Heart right ventricle (tissue), 16 donors: ENCODE measurements at places on chromosomes 13 and 19. TPM values are rescaled to one million over a fixed set of nuclear protein-coding genes. Genes with fewer than 3 reads are reported as not detected.

Gene AXL
- total RNA-seq = 6.7 TPM

Gene CD79A
- total RNA-seq = not detected

Gene DAND5
- total RNA-seq = 9.6 TPM

Gene LHB
- total RNA-seq = not detected

Gene SOX1
- total RNA-seq = not detected

Gene PSG7
- total RNA-seq = not detected

DNA sequence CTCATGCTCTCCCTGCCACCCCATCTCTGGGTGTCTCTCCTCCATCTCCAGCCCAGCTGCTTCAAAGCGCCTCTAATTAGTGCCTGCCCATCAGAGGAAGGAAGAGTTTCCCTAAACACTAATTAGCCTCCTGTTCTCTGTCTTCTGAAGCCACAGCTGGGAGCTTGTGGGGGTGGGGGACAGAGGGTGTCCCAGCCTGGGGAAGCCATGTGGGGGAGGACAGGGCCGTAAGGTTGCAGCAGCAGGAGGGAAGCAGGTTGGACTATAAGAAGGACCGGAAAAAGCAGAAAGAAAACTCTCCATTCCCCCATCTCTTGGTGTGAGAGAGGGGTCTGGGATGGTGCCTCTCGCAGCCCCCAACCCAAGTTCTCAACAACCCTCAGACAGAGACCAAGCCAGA is 26.2 kb downstream of the SLC8A2 start:
- no peak for DNase-seq

DNA sequence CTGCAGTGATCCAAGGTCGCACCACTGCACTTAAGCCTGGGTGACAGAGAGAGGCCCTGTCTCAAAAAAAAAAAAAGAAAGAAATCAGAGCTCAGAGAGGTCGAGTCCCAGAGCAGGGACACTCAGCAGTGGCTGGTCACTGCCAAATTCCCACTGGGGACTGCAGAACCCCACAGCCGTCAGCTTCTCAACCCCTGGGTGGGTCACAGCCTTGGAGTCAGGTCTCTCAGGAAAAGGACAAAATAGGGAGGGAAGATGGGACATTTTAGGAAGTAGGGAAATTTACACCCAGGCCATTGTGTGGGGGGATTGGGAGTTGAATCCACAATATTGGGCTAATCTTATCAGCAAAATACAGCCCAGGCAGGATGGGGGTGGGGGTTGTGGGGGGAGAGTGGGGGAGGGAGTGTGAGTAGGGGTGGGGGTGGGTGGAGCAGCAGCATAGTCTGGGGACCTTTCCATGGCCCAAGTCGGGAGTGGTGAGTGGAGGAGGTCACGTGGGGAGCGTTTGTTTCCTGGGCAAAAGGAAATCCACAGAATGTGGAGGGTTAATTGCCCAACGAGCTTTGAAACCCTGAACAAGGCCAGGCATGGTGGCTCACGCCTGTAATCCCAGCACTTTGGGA is 5.0 kb upstream of the CCDC194 start:
- DNase-seq = no peak

DNA sequence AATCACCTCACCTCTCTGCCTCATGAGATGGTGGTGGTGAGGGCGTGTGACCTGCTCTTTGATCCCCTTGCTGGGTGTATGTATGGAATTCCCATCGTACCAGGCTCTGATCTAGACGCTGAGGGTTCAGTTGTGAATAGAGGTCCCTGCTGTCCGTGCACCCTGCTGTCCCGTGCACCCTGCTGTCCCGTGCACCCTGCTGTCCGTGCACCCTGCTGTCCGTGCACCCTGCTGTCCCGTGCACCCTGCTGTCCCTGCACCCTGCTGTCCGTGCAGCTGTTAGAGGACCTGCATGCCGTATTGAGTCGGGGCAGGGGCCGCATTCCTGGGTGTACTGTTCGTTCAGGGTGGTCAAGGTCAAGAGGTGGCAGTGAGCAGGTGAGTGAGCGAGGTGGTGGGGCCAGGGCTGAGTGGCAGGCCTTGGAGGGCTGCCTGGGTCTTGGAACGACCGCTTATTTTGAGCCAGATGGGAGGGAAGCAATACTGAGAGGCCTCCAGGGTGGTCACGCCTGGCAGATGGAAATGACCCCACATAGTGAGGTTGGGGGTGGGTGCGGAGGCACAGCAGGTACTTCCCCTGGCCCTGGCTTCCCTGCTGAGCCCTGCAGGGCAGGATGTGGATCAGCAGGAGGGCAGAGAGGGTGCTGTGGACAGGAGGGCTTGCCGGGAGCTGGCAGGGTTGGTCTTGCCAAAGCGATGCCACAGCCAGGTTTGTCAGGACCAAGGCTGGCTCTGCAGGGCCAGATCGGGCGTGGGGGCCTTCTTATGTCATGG is 4.6 kb upstream of the EPN1 start:
- no peak for DNase-seq

DNA sequence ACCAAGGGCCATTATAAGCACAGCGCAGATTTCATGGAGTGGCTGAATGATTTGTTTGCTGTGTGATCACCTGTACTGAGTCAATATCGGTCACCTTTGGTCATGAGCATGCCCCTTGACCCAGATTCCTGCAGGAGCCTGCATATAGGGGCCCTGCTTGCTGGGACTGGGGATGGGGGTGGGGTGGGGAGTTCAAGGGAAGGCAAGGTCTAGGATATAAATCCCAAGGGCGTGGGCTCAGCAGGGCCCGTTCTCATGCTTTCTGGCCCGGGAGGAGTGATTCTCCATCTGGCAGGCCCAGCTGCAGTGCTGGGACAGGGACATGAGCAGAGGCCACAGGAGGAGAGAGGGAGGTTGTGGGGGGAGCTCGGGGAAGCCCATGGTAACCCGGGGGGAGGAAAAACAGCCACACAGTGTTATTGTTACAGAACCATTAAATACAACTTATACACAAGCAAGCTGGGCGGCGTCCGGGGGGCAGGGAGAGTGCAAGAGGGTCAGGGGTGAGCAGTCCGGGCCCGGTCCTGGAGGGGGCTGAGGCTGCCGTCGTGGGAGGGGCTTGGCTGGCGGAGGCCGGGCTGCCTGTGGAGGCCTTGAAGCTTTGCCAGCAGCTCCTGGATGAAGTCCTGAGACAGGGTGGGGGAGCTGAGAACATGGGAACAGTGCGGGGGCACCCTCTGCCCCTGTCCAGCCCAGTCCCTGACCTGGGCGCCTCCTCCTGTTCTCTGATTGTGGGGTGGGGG is 5.2 kb downstream of the PPP1R14A start:
- peak; percentile 88 for DNase-seq

GRCh38 chr13:25625414-25625813 is 253.6 kb downstream of the ATP8A2 start:
- DNase-seq = no peak

- no peak for DNase-seq
Observed at GRCh38 chr13:22027566-22027965, 356.7 kb downstream of the FGF9 start.

GRCh38 chr13:100854006-100854405 is 179.4 kb upstream of the TMTC4 start:
- DNase-seq = no peak

GRCh38 chr13:99075268-99076191 is 97.7 kb upstream of the DOCK9 start:
- no peak for DNase-seq

DNA sequence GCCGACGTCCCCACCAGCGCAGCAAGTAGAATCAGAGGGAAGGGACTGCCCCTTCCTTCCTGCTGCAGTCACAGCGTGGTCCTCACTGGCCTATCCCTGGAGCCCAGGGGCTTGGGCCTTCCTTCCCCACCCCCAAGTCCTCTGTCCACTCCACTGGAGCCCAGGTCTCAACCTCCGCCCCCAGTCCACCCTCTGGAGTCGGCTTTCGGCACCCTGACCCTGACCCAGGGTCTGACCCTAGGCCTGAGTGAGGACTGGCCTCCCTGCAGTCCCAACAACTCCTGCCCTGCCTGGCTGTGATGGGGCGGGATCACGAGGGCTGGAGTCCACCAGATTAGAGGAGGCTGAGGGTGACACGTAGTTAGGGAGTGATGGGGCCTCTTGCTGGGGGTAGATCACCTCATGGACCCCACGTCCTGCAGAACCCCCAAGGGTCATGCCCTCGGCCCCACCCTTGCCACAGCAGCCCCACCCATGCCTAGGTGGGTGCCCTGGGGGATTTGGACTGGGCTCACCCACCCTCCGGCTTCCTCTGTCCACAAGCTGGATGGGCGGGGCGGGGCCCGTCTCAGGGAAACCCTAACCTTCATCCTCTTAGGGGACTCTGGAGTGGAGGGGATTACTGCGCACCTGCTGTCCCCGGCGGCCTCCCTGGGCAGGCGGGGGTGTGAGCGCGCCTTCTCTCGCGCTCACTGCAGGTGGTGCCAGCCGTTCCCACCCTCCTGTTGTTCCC is 3.8 kb downstream of the RAX2 start:
- no peak for DNase-seq

- DNase-seq = no peak
Observed at GRCh38 chr13:90103099-90103784, 1244.2 kb upstream of the MIR17HG start.

DNA sequence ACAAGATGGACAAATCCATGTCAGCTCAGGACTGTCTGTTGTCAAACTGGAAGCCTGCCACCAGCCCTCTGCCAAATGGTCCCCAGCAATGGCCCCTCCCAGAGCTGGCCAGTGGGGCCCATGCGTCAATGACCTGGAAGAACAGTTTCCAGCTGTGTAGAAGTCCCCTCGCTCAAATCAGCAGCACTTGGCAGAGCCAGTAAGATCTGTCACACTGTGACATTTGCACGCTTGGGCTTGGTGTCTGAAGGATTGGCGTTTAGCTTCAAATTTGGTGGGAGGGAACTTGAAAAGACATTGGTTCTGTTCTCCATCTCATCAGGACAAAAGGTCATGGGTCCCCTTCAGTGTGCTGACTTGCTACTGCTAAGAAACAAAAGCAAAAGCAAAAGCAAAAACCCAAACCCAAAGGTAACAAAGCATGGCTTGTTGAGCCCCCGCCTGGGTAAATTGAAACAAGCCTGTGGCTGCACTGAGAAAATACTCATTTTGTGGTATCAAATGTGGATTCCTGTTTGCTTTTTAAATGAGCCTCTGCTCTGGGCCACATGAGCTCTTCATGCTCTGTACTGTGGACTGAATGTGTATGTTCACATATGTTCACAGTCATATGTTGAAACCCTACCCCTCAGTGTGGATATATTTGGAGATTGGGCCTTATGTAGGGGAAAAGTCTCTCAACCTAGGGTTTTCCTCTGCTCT is 253.6 kb upstream of the MAB21L1 start:
- DNase-seq = peak; percentile 84
